ENCODE measurements at places on chromosomes 1 and 21. TPM values are rescaled to one million over a fixed set of nuclear protein-coding genes. Genes with fewer than 3 reads are reported as not detected.

The KLHL20 gene
- total RNA-seq: 21.5 TPM

The TMPRSS15 gene
- total RNA-seq: not detected

The GJA9 gene
- total RNA-seq: not detected

The LORICRIN gene
- total RNA-seq: not detected

The ASTN1 gene
- not detected for total RNA-seq

The AGO4 gene
- total RNA-seq: 11.7 TPM

The DCST1 gene
- not detected for total RNA-seq

The KRTAP20-4 gene
- not detected for total RNA-seq

The STUM gene
- not detected for total RNA-seq

The S100A14 gene
- not detected for total RNA-seq

The PPIAL4G gene
- total RNA-seq: 0.68 TPM

The ADORA1 gene
- not detected for total RNA-seq

The RCC2 gene
- 140 TPM for total RNA-seq

The CCDC181 gene
- total RNA-seq: 0.16 TPM

The CACNA1S gene
- not detected for total RNA-seq

The CA6 gene
- 0.55 TPM for total RNA-seq

The SLC30A2 gene
- not detected for total RNA-seq

The TSSK3 gene
- 1.7 TPM for total RNA-seq

The FNDC10 gene
- 8.8 TPM for total RNA-seq

The XCL2 gene
- 1.9 TPM for total RNA-seq

The NECTIN4 gene
- 0.18 TPM for total RNA-seq
